Foreskin keratinocyte (primary cell): ENCODE measurements at places on chromosomes 16 and 17. TPM values are rescaled to one million over a fixed set of nuclear protein-coding genes. Genes with fewer than 3 reads are reported as not detected.

- DNase-seq: no peak
These were observed 100.2 kb upstream of the SDK2 start for GRCh38 chr17:73744411-73744810.

TEDC2 gene
- 21.6 and 22.6 TPM in 2 replicates for polyA plus RNA-seq

DNA sequence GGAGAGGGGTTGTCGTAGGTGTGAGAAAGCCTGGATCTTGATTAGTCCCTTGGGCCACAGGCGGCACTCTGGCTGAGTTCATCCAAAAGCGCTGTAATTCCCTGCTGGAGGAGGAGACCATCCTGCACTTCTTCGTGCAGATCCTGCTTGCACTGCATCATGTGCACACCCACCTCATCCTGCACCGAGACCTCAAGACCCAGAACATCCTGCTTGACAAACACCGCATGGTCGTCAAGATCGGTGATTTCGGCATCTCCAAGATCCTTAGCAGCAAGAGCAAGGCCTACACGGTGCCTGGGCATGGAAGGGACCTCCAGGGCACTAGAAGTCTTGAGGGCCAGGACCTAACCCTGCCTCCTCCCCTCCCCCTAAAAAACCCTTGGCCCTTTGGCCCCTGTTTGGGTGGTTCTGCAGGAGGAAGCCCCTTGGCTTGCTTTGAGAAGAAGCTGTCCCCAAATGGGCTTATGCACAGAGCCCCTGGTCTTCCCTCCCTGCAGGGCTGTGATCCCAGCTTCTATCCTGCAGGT lies 6.2 kb downstream of the NEK8 start:
- no peak for DNase-seq

CACNG3 gene
- not detected in 2 replicates for polyA plus RNA-seq

- DNase-seq: no peak
These were observed 13.8 kb downstream of the DBF4B start for GRCh38 chr17:44722254-44722653.

DNA sequence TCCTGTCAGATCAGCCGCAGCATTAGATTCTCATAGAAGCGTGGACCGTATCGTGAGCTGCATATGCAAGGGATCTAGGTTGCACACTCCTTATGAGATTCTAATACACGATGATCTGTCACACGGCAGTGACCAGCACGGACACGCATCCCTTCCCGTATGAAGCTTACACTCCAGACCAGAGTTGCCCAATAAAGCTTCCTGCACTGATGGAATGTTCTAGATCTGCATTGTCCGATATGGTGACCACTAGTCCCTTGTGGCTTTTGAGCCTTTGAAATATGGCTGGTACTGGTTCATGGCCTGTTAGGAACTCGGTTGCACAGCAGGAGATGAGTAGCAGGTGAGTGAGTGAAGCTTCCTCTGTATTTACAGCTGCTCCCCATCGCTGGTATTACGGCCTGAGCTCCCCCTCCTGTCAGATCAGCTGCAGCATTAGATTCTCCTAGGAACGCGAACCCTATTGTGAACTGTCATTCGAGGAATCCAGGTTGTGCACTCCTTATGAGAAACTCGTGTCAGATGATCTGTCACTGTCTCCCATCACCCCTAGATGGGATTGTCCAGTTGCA lies 49.8 kb upstream of the ZCCHC14 start:
- DNase-seq: no peak

DNA sequence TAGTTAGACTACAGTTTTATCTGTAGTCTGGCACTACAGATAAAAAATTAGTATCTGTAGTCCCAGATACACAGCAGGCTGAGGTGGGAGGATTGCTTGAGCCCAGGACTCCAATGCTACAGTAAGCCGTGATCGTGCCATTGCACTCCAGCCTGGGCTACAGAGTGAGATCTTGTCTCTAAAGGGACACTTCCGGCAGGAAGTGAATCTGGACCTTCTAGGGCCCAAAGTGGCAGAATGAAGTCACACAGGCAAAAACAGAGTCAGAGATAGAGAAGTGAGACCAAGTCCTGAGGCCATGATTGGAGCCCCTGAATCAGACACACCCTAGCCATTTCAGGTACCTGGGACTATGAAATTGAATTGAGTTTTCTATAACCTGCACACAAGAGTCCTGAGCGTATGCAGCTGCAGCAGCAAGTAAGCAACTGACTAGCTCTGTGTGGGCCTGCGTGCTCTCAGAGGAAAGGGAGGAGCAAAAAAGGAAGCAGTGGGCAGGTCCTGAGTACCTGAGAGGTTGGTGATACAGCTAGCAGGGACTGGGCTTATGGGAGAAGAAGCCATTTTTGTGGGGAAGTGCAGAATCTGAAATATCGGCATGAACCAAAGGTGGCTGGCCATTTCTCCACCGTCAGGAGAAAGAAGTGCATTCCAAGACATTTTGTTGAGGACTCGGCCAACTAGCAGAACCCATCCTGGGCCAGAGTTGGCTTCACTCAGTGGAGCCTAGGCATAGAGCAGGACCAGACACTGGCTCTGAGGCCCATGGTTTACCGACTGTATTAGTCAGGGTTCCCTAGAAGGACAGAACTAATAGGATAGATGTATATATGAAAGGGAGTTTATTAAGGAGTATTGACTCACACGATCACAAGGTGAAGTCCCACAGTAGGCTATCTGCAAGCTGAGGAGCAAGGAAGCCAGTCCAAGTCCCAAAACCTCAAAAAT lies 27.2 kb upstream of the BRD7 start:
- peak; percentile 61 for DNase-seq

- DNase-seq: no peak
These were observed 14.2 kb downstream of the CSH2 start for GRCh38 chr17:63859257-63859656.

GRCh38 chr17:13316657-13317056 lies 285.1 kb downstream of the HS3ST3A1 start:
- DNase-seq: no peak

DNA sequence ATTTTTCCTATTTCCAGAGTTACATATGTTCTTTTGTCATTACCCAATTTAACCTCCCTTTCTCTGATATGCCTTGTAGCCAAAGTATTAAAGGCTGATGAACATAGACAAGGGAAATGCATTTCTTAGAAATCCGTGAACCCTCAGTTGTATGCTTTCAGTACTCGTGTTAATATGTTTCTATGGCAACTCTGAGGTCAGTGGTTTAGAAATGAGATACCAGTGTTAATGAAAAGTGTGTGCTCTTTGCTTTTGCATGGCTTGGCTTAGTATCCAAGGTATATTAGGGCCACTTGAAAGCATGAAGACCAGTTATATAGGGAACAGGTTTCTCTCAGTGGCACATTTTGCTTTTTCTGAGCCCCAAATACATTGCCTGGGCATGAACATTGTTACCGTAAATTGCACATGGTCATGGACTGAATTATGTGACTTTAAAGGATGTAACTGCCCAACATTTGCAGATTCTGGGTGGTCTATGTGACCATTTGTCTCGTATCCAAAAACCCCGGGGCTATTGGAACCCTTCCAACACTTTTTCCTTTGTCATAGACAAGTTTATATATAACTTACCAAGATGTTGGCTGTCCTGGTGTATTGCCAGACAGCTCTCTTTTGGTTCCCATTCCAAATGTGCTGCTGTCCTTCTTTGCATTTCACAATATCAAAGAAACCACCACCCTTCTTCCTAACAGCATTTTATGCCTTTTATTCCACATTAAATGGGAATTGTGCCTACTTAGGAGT lies 17.5 kb downstream of the ABHD15 start:
- no peak for DNase-seq

GRCh38 chr17:36773039-36773438 lies 164.2 kb upstream of the LHX1 start:
- no peak for DNase-seq

ATP2C2 gene
- 0.10 TPM in 2 replicates for polyA plus RNA-seq

GRCh38 chr17:80762076-80762475 lies 217.4 kb downstream of the RPTOR start:
- DNase-seq: no peak

GRIN2C gene
- not detected in 2 replicates for polyA plus RNA-seq

GCGR gene
- not detected in 2 replicates for polyA plus RNA-seq

GRCh38 chr16:88870608-88871348 lies 4.3 kb upstream of the PABPN1L start:
- no peak for DNase-seq

CDK10 gene
- polyA plus RNA-seq: 55.7 and 73.2 TPM in 2 replicates

GRCh38 chr16:74691093-74691855 lies 9.4 kb downstream of the MLKL start:
- no peak for DNase-seq

GRCh38 chr16:8481810-8482209 lies 108.5 kb downstream of the TMEM114 start:
- DNase-seq: no peak

DNA sequence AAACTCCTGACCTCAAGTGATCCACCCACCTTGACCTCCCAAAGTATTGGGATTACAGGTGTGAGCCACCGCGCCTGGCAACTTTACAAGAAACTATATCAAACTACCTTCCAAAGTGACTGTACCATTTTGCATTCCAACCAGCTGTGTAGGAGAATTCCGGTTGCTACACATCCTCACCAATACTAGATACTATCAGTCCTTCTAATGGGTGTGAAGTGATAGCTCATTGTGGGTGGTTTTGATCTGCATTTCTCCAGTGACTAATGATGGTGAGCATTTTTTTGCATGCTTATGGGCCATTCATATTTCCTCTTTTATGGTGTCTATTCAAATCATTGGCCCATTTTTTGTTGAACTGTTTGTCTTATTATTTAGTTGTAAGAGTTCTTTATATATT lies 37.7 kb downstream of the SCNN1B start:
- peak; percentile 71 for DNase-seq

- no peak for DNase-seq
These were observed 524.9 kb downstream of the WWOX start for GRCh38 chr16:78624366-78624765.

GRCh38 chr17:58710948-58711552 lies 18.6 kb downstream of the RAD51C start:
- DNase-seq: no peak

GRCh38 chr17:29838961-29839360 lies 91.1 kb downstream of the SSH2 start:
- no peak for DNase-seq

DNA sequence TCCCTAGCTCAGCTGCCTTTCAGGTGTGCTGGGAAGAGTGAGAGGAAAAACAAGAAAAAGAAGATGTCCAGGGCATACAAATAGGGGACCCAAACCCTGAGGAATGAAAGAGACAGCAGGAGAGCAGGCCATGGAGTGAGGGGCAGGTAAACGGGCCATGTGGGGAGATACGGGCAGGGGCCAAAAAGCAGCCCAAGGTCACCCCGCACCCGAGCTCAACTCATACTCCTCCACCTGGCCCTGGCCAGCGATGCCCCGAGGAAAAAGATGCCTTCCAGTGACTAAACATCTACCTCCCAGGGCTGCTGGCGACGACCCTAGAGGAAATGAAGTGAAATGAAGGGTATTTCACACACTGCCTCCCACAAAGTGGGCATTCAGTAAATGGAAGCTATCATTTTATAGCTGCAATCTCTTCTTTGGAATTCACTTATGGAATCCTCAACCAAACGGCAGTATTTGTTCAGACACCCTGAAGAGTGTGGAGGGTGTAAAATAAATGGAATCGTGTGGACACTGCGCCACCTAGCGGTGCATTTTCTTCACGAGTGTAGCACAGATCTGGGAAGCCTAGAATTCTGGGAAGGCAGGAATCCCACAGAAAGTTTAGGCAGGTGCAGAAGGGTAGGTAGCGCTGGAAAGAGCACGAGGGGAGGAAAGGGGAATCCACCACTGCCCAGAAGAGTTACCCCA lies 14.9 kb downstream of the ELAC2 start:
- peak; percentile 38 for DNase-seq

ASPHD1 gene
- polyA plus RNA-seq: 4.4 and 5.1 TPM in 2 replicates

GRCh38 chr17:512926-513325 lies 160.3 kb upstream of the RPH3AL start:
- no peak for DNase-seq

DNA sequence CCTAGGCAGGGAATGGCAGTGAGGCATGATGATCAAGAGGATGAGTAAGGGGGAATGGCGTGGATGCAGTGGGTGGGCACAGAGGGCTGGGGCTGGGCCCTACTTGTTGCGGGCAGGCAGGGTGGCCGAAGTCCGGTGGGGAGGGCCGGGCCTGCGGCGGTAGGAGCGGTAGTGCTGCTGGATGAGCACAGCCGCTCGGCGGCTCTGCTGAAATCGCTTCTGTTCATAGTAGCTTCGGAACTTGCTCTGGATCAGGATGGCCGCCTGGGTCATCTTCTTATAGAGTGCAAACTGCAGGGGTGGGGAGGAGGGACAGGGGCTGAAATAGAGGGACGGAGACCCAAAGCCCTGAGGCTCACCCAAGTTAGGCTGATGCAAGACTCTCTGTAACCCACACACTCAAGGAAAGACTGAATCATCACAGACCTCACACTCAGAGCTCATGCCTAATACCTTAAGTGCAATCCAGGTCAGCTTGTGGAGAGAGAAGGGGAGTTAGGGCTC lies 1.5 kb upstream of the SPAG7 start:
- peak; percentile 81 for DNase-seq

MSRB1 gene
- polyA plus RNA-seq: 27.4 and 28.5 TPM in 2 replicates

DNA sequence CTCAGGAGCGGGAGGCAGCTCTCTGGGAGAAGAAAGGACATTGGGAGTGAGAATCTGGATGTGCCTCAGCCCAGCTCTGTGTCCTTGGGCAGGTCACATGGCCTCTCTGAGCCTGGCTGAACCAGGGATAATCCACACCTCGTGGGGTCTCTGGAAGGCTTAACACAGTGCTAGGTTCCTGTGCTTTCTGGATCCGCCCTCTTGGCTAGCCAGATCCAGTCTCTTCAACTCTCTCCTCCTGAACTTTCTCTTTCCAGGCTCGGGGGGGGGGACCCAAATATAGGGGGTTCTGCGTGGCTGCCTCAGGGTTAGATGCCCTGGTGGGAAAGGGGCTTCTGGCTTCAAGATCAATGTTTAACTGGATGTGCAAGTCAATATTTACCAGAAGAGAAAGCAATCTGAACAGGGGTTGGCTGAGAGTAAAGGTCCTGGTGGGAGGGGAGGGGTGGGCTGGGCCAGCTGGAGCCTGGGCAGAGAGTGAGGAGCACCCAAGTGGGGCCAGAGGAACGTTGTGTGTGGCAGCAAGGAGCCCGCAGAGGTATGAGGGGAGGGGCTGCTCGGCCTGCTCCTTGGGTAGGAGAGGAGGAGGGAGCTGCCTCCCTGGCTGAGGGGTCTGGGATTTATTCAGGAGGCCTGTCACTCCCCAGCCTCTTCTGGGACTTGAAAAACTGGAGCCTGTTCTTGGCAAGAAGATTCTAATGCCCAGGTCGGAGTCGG lies at the start of gene SERPINF2:
Gene SERPINF2, plus strand, starts transcription at position 501 of the 717 bp plus-strand sequence. CDS start 2,125 bp downstream, outside the sequence.
- DNase-seq: no peak

SREBF1 gene
- 67.3 and 72.1 TPM in 2 replicates for polyA plus RNA-seq

PLXDC1 gene
- 0.14 and 0.17 TPM in 2 replicates for polyA plus RNA-seq

GRCh38 chr17:3890878-3891219 lies 2.0 kb downstream of the CAMKK1 start:
- DNase-seq: no peak

DNA sequence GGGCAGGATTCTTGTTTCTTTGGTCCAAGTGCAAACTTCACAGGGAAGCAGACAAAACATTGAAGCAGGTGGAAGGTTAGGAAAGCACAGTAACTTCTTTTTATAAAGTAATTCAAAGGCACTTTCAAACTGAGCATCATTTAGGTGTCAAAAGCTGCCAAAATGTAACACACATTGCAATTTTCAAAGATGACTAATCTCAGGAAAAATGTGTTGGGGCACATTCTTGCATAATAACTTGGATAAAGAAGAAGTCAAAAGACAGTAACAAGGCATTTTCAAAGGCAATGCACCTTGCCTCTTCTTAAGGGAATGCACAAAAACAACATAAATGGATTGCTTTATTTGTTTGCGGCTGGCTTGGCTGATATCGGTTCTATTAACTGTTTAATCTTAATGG lies 3.6 kb downstream of the KCNJ2 start:
- no peak for DNase-seq

GRCh38 chr16:10093576-10093975 lies 88.7 kb downstream of the GRIN2A start:
- DNase-seq: no peak
